ENCODE measurements at places on chromosomes 1 and 21.

GRCh38 chr1:233598891-233599541 lies 14.9 kb upstream of the KCNK1 start:
- DNase-seq: no peak

DNA sequence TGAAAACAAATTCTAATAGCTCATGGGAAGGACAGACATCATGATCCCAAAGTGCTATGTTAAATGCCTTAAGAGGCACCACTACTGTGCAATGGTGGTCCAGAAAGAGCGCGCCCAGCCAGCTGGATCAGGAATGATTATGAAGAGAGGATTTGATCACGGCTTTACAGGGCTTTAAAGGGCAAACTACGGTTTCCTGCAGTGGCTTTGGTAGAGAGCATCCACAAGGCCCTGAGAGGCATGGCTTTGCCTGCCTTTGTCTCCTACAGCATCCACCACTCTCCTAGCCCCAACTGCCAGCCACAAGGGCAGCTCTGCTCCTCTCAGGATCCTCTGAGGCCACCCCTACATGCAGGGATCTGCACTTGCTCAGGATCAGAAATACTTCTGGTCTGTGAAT lies 40.7 kb downstream of the ZNF281 start:
- DNase-seq: no peak

DNA sequence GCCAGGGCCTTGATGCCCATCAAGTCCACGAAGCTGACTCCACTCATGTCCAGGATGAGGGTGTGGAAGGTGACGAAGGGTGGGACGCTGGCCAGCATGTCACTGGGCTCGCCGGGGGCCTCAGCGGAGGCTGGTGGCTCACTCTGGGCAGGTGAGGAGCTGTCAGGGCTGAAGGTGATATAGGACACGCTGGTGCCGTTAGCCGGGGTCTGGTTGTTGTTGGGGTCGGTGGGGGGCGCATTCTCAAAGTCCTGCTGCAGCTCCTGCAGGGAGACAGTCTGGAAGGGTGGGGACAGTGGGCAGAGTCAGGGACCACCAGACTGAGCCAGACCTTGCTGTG lies 21.7 kb downstream of the SLC26A9 start:
- no peak for DNase-seq

DNA sequence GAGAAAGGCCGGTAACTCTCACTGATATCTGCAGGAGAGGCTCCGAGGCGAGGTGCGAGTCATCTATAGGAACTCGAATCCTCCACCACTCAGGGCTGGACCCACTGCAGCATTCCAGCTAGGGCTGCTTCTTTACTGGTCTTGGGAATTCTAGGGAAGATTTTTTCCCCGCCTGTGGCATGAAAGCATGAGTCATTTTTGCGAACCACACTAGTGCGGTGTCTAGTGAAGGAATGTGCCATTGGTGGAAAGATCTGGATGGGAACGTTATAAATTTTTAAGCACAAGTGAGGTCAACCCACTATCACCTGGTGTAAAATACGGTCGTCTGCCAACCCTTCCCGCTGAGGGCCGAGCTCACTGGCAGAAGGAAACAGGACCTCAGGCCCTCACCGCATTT lies 49.7 kb downstream of the SYF2 start:
- DNase-seq: no peak

DNA sequence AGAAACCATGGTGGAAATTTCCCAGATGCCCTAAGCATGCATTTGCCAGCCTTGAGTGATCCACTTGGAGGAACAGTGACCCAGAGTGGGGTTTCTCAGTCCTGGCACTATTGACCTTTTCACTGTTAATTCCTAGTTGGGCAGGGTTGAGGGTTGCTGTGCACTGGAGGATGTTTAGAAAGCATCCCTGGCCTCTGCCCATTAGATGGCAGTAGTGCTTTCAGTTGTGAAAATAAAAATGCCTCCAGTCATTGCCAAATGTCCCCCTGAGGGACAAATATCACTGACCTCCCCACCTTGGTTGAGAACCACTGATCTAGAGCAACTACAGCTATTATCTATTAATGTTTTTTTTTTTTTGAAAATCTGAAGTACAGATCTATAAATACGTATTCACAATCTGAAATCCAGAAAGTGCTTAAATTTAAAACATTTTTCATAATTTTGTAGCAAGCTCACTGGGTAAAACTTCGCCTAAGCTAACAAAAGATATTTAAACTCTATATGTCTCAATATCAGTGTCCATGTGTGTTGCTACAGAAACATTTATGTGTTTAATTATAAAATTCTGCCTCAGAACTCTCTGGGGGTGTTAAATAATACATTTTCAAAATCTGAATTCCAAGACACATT lies 27.3 kb downstream of the F3 start:
- no peak for DNase-seq

DNA sequence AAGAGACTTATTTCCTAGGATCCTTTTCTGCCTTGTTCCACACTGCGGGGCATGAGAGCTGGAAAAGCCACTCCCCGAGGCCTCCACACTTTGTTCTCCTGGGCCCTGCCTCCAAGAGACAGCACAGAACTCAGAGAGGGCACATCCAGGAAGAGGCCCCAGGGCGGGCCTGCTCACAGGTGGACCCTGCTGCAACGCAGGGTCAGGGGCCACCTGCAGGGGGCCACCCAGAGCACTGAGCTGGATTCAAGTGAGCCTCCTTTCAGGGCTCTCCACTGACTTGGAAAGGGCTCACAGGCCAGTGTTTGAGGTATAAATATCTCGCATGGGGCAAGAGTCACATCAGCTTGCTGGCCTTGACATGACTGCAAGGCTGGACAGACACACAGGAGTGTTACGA lies 4.8 kb downstream of the RGS16 start:
- DNase-seq: no peak

DNA sequence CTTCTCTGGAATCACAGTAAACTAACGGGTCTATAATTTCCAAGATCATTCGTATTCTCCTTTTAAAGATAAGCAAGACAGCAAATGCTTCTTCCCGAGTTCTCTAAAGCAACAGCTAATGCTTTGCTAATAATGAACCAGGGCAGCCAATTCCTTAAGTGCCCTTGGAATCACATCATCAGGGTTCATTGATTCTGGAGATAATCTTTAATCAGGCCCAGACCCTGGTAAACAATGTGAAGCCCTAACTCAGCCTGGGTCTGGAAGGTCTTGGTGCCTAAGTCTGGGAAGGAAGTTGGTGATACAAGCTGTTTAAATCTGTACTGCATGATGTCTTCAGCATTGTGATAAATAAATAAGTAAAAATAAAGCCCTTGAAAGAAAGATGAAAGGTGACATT lies 18.4 kb downstream of the ERI3 start:
- DNase-seq: no peak

GRCh38 chr1:115457289-115457688 lies 119.2 kb upstream of the NGF start:
- no peak for DNase-seq

GRCh38 chr1:220594356-220594755 lies 66.4 kb downstream of the MARK1 start:
- DNase-seq: no peak
